Stimulated activated CD8-positive, alpha-beta memory T cell treated with anti-CD3 and anti-CD28 coated beads, Interleukin-7, amount 100 ng/mL, for 24 hours (primary cell): ENCODE measurements at places on chromosomes 6 and 20.

- DNase-seq = no peak
Observed at GRCh38 chr6:149273318-149273717, 44.2 kb upstream of the TAB2 start.

- DNase-seq = no peak
Observed at GRCh38 chr6:87807475-87807874, 105.4 kb upstream of the AKIRIN2 start.

DNA sequence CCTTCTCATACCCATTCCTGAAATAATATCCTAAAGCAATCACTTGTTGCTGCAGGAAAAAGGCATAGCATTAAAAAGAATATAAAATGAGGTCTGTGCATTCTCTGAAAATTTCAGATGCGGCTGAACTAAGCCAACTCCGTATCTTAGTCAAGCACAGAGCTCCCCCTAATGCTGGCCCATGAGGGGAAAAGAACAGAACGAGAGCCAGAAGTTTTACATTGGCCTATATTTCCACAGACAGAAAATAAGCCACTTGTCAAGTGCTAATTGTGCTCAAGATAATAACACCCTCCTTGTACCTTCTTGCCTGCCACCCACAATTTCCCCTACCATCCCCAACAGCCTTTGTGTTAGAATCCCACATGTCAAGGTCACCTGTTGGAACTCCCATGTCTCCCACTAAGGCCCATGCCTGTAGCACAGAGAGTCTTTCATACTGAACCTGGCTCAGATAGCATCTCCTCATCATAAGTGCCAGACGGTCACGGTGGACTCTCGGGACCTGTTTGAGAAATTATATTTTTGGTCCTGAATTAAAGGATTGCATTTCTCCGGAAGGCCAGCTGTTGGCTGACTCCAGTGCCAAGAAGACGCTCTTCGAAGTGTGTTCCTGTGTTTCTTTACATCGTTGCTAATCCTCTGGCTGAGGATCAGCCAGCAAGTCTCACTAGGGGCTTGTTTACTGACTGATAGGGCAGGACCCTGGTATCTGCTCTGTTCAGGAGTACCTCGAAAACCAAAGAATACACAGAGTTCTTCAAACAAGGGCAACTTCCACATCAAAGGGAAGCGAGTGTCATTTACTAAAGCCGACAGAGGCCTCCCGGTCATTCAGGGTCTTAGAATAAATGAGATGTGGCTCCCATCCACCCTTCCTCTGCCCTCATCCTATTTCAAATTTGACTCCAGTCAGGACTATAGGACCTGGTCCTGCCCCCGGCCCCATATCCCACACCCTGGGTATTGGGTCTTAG, 183.4 kb upstream of the FBXL4 start:
- no peak for DNase-seq

DNA sequence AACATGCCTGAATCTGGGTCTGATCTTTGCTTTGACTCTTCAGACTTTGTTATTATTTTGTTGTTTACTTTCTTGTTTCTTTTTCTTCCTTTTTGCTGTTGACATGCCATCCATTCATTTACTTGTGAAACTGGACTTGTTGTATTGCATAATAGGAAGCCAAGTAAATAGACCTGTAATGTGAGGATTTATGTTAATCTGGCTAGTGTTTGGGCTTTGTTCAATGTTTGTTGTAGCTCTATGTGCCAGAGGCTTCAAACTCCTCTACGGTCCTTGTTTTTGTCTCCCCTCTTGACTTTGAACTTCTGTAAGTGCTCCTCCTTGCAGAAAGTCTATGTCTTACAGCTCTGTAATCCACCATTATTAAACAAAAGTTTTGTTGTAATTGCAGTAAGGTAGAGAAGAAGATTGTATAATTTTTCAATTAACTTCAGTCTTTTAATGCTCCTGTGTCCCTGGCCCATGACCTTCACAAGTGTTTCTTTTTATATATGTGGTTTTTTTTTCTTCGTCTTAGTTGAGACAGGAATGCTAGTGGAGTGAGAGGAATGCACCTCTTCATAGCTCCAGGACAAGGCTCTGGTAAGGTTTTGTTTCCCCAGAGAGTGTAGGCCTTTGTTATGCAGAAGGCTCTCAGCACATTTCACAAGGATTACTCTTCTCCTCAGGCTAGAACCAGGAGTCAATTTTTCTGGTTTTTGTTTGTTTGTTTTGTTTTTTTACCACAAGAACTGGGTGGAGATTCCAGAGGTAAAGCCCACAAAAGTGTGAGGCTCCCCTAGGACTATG, 1061.8 kb upstream of the CITED2 start:
- no peak for DNase-seq

DNA sequence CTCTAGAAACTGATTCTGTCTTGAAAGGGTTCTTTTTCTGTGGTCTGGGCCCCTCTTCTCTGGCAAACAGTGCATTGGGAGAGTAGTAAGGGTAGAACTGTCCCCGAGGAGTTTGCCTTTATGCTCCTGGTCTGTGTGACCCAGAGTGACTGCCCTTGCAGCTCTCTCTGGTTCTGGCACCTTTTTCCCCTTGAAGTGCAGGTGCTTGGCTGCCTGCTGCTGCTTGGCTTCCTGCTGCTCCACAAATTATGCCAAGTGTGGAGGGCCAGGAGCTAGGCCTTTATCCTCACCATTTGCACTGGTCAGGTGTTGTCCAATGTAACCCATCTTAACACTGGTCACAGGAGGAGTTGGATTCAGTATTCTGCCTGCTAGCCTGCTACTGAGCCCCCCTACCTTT, 11.2 kb downstream of the KIZ start:
- DNase-seq = no peak

DNA sequence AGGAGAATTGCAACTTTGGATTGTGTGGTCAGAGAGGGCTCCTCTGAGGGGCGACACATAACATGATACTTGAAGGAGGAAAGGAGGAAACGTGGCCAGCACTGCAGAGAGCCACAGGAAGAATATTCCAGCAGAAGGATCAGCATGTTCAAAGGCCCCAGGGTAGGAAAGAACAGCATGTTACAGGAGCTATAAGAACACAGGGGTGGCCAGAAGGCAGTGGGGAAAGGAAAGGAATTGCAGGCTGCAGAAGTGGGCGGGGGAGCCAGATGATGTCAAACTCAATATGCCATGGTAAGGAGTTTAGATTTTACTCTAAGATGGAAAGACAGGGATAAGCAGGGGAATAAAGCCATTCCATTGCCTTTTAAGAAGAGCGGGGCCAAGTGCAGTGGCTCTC, 30.7 kb downstream of the MGME1 start:
- DNase-seq = no peak

DNA sequence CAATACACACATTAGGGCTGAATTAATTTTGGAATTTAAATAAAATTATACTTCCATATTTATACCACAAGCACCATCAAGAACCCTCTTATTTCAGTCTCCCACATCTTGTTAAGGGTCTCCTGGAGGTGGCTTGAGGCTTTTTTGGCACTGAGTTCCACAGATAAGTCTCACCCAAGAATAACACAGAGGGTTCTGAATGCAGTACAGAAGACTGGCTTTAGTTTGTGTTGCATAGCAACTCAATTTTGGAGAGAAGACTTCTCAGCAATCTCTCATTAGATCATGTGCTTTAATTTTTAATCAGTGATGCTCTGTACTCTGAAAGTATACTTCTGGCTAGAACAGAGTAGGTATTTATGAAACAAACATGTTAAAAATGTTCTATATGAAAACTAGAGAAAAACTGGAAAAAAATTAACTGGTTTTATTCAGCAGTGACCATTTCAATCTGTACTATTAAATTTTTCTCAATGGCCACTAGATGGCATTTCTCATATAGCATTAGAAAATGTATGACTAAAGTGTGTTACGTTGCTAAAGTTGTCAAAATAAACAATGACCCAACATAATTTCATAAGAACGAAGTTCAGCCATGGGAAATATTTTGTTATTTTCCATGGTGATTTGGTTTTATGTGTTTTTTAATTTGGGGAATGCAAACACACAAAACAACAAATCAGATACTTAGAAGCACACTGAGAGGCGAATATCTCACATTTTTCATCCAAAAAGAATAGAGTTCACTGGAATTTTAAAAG, 32.7 kb upstream of the MAP7 start:
- no peak for DNase-seq

DNA sequence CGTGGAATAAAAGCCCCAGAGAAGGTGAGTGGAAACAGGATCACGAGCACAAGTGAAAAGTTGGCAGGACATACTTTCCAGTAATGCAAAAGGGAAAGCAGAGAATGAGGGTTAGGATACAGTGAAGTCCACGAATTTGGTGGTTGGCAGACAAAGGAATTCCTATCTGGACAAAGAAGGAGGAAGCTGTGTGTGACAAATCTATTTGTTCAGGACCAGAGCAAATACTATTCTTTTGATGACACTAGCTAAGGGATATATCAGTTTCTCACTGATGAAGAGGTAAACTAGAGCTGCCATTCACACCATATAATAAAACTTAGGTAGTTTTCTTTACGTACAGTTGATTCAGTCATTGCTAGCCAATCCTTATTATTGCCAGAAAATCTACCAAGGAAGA, 156.8 kb upstream of the GRIK2 start:
- DNase-seq = no peak

GRCh38 chr20:51378171-51378928, 164.2 kb downstream of the NFATC2 start:
- DNase-seq = no peak

DNA sequence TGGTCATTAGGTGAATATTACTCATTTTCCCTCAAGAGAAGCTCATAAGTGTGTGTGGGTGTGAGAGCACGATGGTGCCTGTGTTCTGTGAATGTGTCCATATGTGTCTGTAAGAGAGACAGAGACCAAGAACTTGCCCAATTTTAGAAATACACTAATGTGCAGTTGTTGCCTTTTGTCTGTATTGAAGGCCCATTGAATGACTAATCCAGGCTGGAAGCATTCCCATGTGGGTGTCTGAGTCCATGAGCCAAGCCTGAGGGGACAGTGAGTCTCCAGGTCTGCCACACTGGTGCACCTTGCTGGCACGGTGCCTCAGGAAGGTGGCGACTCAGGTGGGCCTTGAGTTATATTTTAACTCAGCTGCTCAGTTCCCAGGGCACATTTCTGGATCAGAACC, 25.5 kb upstream of the ASXL1 start:
- no peak for DNase-seq

DNA sequence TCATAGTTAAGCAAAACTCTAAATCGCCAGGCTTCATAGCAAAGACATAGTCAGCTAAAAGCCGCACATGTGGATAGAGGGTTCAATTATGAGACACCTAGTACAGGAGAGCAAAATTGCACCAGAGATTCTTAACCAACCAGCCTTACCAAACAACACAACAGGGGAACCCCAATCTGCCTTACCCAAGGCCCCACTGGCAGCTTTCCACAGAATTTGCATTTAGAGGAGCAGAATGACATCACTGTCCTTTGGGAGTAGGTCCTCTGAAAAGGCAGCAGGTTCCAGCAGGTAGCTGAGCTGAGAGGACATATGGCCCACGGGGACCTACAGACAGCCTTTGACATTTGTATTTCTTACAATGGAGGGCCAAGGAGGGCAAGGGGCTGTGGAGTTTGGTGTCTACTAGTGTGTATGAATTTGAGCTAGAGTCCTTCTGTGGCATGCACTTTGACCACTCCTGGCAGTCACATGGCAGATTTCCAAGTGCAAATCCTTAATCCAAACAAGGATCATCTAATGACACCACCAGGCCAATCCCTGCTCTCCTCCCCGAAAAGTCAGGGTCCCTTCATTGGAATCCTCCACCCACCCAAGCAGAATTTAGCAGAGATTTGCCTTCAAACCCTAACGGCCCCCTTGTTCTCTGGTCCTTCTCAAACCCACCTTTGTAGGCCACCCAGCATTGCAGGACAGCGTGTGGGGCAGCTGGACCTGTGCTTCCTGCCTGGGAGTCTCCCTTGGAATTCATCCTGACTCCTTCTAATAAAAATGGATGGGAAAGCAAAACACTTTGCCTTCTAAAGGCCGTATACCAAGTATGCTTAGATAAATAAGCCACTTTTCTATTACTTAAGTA, 171.2 kb upstream of the SUPT3H start:
- no peak for DNase-seq

GRCh38 chr20:47502271-47503239, 868 bp downstream of the NCOA3 start:
- DNase-seq = no peak

DNA sequence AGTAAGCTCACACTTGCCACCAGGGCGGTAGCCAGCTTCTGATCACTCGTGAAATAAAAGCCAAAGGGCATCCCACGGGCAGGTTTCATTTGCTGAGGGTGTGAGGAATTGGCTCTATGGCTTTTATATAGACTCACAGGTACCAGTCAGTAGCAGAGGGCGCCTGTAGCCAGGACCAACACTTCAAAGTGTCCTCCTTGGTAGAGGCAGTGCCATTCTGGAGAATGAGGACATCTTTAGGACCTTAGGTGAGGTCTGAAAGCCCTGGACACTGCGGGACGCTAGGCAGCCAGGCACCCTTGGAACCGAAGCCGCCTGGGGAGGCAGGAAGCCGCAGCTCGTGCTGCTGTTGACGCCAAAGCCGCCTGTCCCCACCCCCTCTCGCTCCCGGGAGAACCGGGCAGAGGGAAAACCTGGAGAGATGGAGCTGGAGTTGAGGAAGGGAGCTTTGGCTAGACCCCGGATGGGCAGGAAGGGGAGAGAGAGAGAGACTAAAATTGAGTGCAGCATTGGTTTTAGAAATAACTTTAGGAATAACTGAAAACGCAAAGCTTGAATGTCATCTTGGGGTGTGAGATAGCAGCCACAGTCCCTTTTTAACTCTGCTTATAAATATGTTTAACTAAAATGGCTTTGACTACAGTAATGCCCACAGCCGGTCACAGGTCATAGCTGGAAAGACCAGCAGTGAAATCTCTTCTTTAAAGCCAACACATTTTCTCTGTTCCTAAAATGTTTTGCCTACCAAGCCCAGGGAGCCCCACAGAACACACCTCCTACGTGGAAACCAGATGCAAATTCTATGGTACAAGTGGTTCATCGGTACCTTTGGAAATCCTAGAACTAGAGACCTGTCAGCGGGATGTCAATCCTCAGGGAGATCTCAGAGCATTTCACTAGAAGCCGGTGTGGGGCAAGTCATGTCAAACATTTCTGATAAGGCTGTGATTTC, 128.5 kb upstream of the CDYL start:
- DNase-seq = no peak

DNA sequence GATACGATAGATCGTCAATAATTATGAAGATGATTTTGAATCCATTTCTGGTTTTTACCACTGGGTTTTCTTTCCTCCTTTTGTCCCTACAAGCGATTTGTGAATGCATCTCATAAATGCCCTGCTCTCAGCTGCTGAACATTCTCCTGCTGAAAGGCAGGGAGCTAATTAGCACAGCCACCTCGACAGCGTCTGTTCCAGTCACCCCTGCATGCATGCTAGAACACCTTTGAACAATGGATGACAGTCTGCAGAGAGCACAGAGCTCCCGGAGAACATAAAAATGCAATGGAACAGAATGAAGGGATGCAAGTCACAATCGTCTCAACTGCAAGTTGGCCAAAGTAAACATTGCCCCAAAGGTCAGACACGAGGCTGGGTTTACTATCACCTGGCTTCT, 105.8 kb downstream of the SLC35B3 start:
- DNase-seq = no peak
